Stimulated activated CD8-positive, alpha-beta memory T cell treated with anti-CD3 and anti-CD28 coated beads, Interleukin-4, amount 100 ng/mL, for 1 hour (primary cell): ENCODE measurements at places on chromosomes 16 and 17.
A peak's percentile ranks its signal among the peaks of the same experiment; 100 is the strongest.

GRCh38 chr16:11276896-11277593 is 765 bp upstream of the PRM2 start:
- DNase-seq = no peak

DNA sequence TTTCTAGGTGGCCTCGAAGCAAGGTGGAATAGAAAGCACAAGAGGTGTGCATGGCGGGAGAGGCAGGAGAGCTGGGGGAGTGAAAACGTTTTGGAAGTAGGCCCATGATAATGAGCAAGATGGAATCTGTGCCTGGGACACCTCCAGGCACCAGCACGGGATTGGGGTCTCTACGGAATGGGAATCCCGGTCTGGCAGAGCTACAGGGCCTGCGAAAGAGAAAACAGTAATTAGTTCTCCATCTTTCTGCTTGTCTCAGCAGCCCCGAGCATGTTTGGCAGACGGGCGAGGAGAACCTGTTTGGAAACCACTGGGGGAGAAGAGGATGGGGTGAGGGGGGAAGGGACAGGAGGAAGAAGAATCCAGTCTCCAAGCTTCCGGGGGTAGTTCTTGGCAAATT is 258.7 kb downstream of the SOX9 start:
- DNase-seq = no peak

DNA sequence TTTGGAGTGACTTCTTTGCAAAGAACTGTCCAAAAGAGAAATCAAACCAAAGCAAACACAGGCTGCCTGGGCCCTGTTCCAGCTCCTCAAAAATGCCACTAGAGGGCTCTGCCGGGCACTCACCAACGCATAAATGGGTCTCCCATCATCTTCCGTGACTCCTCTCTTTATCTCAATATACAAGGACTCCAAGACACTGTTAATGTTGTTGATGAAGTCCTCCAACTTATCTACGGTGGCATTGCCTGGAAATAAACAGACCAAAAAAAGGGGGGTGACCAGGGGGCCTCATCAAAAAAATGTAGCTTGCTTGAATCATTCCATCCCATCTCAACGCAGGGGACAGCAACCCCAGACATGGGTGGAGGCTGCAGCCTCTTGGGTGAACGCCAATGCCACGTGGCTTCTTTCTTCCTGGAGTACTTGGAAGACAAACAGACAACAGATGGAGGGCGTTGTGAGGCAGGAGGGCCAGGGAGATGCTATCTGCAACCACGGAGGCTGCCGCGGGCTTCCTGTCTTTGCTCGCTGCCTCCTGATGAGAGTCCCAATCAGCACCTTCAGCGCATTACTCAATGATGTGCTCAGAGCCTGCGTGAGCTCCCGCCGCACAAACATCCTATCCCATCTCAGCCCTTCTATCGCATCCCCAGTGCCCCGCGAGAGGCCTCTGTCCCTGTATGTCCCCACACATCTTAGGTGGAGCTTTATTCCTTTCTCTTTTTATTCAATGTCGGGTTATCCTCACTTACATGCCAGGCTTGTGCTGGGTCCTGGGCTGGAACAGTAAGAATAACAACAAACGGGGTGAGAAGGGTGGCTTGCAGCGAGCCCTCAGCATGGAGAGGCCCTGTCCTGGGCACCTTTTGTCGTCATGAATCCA is 32.0 kb downstream of the KDM8 start:
- peak; percentile 60 for DNase-seq

DNA sequence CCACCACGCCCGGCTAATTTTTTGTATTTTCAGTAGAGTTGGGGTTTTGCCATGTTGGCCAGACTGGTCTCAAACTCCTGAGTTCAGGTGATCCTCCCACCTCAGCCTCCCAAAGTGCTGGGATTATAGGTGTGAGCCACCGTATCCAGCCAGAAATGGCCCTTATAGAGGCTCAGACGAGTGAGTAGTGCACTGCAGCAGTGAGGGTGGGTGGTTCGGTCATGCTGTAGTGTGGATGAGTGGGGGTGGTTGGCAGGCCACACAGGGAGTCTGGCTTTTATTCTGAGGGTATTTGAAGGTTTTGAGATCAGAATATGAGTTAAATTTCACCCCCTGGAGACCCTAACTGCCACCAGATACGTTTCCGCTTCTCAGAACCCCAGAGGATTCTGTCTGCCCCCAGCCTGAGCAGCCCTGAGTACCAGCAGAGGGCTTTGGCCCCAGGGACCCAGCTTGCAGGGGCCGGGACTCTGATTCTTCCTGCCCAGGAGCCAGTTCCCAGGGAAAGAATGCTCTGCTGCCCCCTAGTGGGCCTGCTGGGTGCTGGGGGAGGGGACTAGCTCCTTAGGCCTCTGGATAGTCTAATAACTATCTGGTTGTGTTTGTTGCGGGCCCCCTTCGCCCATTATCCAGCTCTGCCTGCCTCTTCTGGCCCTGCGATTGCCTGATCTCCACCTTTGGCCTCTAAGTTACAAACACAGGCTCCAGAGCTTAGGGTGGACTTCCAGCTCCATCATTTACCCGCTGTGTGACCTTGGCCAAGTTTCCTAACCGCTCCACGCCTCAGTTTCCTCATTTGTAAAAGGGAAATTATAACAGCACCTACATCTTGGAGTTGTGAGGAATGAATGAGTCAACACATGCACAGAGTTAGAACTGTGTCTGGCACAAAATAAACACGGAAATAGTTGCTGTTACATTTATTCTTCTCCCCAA is 2.0 kb downstream of the ZNF771 start:
- DNase-seq = peak; percentile 85

- no peak for DNase-seq
Measured at GRCh38 chr17:49217651-49218413, 7.3 kb downstream of the ABI3 start.
